ENCODE measurements at places on chromosomes 16 and 17. TPM values are rescaled to one million over a fixed set of nuclear protein-coding genes. Genes with fewer than 3 reads are reported as not detected.

The DNAAF1 gene
- not detected for total RNA-seq

The KCNH6 gene
- 0.28 TPM for total RNA-seq

The PRSS53 gene
- total RNA-seq, result 0.72 TPM

The CCDC200 gene
- total RNA-seq, result not detected

The RNF222 gene
- total RNA-seq, result not detected

The FBXW10B gene
- total RNA-seq, result 0.28 TPM

The CIAPIN1 gene
- 42.2 TPM for total RNA-seq

The ACSM3 gene
- 0.56 TPM for total RNA-seq

The LRRC37B gene
- 4.7 TPM for total RNA-seq

The ARHGDIG gene
- 0.36 TPM for total RNA-seq

The ATXN7L3 gene
- 17.2 TPM for total RNA-seq

The TMEM186 gene
- 5.8 TPM for total RNA-seq

The GLP2R gene
- total RNA-seq, result under 0.01 TPM

The KRT12 gene
- total RNA-seq, result not detected

The KRTAP2-2 gene
- total RNA-seq, result not detected

The SYCE1L gene
- not detected for total RNA-seq

The HOXB4 gene
- 1.9 TPM for total RNA-seq

The TAT gene
- total RNA-seq, result not detected

The EXOC3L1 gene
- total RNA-seq, result not detected

Data from IMR-90 (cell line).